ENCODE measurements at places on chromosomes 2 and 18. TPM values are rescaled to one million over a fixed set of nuclear protein-coding genes. Genes with fewer than 3 reads are reported as not detected.

SNORC gene
- not detected for polyA plus RNA-seq

CABYR gene
- 2.0 TPM for polyA plus RNA-seq

BOLL gene
- polyA plus RNA-seq = not detected

CACNB4 gene
- polyA plus RNA-seq = 0.43 TPM

STPG4 gene
- polyA plus RNA-seq = not detected

CYP20A1 gene
- polyA plus RNA-seq = 34.9 TPM

HSBP1L1 gene
- 10.9 TPM for polyA plus RNA-seq

UGT1A9 gene
- not detected for polyA plus RNA-seq

ZNF396 gene
- polyA plus RNA-seq = 1.5 TPM

NT5C1B gene
- polyA plus RNA-seq = 0.55 TPM

PCARE gene
- not detected for polyA plus RNA-seq

SLC4A5 gene
- 1.2 TPM for polyA plus RNA-seq

TMEM150A gene
- 13.4 TPM for polyA plus RNA-seq

HOXD4 gene
- not detected for polyA plus RNA-seq

CDK15 gene
- polyA plus RNA-seq = not detected

LIMS4 gene
- 1.4 TPM for polyA plus RNA-seq

STON1 gene
- 0.06 TPM for polyA plus RNA-seq

MEP1B gene
- 0.35 TPM for polyA plus RNA-seq
